Putamen (tissue), 1 donor: ENCODE measurements at places on chromosomes 2 and 18.

GRCh38 chr2:203553784-203554183, 18.7 kb upstream of the RAPH1 start:
- no peak for DNase-seq

DNA sequence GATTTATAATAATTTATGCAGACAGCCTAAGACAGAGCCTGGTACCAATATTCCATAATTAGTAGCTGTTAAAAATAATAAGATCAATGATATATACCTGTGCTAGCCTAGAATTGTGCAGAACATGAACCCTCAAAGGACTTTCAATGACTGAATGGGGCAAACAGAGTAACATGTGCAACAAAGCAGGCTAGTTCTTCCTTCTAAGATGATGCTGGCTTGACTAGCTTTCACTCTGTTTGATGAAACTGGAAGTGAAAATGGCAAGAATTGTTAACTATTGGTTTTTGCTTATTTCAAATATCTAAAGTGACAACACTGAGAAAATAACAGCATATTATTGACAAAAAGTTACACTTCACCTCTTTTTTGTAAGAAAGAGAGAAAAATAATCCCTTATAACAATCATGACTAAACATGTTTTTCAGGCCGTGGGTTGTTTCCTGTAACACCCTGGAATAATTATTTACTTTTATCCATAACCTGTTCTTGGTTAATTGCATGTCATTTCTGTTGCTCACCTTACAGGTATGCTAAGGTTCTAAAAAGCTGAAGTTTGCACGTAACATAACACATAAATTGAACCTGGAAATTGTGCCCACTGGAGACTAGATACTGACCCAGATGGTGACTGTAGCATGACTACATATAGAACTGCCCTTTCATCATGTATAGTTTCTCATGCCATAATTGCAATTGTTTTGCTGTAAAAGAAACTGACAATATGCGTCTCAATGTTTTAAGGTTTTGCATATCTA, 108.7 kb downstream of the C18orf54 start:
- no peak for DNase-seq

GRCh38 chr2:6139142-6139541, 447.0 kb downstream of the SOX11 start:
- no peak for DNase-seq

GRCh38 chr2:227404585-227405271, 17.0 kb upstream of the SCYGR1 start:
- DNase-seq, result no peak

GRCh38 chr18:59918320-59918755, 18.5 kb downstream of the PMAIP1 start:
- DNase-seq, result no peak

GRCh38 chr2:191543708-191544107, 134.2 kb upstream of the NABP1 start:
- no peak for DNase-seq

DNA sequence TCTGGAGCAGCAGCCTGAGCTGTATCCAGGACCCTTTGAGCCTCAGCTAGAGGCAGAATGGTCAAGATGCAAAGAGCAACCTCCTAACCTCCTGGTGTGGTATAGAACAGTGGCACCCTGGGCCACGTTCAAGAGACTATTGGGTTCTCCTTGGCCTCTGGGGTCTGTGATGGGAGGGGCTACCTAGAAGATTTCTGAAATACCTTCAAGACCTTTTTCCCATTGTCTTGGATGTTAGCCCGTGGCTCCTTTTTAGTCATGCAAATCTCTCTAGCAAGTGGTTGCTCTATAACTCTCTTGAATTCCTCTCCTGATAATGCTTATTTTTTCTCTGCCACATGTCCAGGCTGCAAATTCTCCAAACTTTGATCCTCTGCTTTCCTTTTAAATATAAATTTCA, 106.3 kb upstream of the SULT1C3 start:
- no peak for DNase-seq

GRCh38 chr2:162073888-162074631, at the start of gene DPP4:
TSS of gene DPP4 (minus strand) at chr2:162074215. CDS start at chr2:162073981, 234 bp downstream.
- no peak for DNase-seq

GRCh38 chr18:9700261-9700796, 7.8 kb upstream of the RAB31 start:
- no peak for DNase-seq

GRCh38 chr2:19541884-19542283, 183.5 kb upstream of the OSR1 start:
- no peak for DNase-seq

DNA sequence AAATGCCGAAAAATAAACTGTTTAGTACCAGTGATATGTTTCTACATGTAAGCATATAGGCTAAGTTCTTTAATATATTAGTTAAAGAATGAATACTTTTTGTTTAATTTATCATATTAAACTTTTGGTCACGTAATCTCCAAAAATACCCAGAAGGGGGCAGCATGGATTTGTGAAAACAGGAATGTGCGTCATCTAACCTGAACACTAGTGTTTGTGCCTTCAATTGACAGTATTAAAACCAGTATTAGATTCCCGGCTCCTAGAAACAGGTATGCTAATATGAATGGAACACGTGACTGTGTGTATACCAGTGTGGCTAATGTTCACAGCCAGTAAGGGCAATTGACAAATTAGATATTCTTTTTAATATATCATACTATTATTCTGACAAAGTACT, 51.8 kb downstream of the WDR7 start:
- DNase-seq, result peak; percentile 41

- no peak for DNase-seq
These were observed 15.9 kb downstream of the TNFRSF11A start for GRCh38 chr18:62340996-62341395.

GRCh38 chr2:71072492-71072891, 4.0 kb downstream of the NAGK start:
- DNase-seq, result no peak

DNA sequence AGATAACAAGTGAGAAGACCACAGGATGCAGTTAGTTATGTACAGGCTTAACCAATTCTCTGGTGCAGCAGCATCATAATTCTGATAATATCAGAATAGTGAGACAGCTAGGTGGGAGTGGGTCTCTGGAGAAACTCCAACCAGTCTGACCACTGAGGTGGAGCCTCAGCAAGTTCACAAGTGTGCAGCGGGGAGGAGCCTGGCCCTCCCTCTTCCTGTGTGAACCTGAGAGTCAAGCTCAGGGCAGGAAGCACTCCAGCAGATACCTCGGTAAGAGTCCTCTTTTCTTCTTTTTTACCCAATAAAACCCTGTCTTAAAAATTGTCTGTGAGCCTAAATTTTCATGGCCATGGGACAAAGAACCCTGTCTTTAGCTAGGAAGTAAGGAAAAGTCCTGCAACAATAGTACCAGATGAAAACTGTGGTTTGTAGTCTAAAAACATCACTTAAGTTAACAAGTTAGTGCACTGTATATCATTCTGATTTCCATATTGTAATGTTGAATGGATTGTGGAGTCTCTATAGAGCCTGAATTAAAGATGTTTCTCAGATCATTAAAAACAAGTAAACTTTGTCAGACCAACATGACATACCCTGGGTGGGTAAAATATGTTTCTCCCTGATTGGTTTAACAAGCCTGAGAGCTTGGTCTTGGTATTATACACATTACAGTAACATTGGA, 370.8 kb downstream of the TMEM182 start:
- no peak for DNase-seq

- DNase-seq, result no peak
These were observed 9.0 kb downstream of the CDH2 start for GRCh38 chr18:28167835-28168349.

- no peak for DNase-seq
These were observed 7.7 kb upstream of the PXDN start for GRCh38 chr2:1751767-1752725.

DNA sequence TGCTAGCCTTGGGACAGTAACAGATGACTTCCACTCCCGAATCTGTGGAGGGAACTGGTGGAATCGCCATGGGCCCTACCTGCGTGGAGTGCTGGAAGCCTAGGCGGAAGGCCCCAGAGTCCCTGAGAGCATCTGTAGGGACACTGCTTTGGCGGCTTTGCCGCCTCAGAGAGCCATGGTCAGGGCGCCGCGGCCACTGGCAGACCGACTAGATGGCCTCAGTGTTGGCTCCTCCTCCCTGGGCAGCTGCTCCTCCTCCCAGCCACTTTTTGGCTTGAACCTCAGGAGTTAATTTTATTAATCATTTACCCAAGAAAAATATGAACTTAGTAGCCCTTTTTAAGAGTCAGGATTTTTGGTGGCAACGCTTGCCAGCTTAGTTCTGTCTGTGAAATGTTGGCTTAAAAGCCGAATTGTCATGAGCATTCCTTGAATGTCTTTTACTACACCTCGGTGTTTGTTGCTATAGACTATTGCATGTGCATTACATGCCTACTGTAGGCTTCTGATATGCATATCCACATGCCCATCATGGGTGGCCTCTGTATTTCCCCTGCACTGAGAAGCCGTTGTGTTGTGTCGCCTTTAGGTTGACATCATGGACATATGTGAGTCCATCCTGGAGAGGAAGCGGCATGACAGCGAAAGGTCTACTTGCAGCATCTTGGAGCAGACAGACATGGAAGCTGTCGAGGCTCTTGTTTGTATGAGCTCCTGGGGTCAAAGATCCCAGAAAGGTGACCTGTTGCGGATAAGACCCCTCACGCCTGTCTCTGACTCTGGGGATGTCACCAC, 2.4 kb downstream of the KLF11 start:
- no peak for DNase-seq

DNA sequence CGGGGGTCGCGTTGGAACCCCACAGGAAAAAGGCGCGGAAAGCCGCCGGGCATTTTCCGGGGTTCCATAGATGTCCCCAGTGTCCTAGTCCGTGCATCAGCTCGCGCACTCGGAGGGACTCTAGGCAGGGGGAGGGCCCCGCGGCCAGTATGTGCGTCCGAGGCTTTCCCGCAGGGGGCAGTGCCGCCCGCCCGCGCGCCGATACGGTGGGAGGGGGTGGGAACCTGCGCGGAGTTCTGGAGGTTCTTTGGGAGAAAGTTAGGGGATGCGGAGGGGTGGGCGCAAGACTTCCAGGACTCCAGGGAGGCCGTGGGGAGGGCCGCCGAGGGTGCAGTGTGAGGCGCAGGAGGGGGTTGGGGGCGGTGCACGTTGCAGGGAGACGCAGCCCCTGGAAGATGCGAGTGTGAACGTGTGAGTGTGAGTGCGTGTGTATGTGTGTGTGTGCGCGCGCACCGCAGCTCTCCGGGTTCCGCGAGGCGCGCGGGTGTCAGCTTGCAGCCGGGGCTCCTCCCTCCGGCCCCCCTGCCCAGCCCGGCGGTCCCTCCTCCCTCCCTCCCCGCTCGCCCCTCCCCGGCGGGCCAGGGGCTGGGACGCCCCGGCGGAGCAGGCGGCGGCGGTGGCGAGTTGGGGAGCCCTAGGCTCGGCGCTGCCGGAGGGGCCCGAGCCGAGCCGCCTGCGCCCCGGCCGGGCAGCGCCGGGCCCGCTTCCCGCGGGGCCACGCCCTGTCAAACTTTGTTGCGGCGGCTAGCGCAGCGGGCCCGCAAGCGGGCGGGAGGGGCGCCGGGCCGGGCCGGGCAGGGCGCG, at the start of gene TCF7L1:
TSS of gene TCF7L1 (plus strand) at position 559 of the 804 bp plus-strand sequence. CDS start 293 bp downstream, outside the sequence.
- peak; percentile 39 for DNase-seq

DNA sequence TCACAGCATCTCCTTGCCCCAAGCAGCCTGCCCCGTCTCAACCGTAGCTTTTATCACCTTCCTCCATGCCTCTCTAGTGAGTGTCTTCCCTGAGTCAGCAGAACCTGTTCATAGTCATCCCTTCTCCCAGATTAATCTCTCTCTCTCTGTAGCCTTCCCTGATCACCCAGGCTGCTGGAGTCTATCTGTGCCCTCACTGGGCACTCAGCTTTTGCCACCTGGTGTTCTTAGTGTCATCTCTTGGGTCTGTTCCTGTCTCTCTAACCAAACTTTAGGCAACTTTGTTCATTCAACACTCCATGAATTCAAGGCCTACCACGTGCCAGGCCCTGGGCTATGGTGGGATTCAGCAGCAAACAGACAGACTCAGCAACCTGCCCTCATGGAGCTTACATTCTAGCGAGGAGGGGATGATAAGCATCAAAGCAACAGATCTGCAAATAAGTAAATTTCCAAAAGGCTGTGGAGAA, 159.1 kb downstream of the SMAD7 start:
- DNase-seq, result no peak

GRCh38 chr18:519019-519879, 18.7 kb upstream of the COLEC12 start:
- no peak for DNase-seq

GRCh38 chr2:223901854-223902253, 43.3 kb downstream of the WDFY1 start:
- no peak for DNase-seq

GRCh38 chr2:160076914-160077313, 14.5 kb upstream of the PLA2R1 start:
- no peak for DNase-seq

DNA sequence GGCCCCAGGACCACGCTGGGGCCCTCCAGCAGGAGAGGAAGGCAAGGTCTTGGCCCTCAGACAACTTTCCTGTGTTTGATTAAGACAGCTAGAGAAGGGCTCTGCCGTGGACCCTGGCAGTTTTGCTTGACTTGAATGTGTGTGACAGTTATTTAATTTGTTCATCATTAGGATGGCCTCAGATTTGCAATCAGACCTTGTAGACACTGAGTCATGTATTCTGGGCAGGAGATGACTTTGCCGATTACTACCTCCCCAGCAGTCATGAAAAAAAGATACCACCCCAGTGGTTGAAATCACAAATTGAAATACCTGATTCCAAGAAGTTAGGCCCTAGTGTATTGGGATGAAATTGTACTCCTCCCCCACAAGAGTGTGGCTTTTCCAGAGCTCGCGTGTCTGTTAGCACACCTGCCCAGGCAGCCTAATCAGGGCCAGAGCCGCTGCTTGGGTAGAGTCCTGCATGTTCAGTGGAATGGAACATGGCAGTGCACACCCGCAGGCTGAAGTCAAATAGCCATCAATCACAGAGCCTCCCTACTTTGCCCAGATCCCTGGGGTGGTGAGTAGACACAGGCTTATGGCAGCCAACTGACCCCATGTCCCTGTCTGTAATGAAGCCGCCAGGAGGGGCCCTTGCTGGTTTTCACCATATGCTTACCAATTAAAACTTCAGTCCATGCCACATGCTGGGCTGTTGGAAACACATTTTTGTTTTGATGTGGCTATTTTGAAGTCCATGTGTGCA, 122.5 kb downstream of the TPGS2 start:
- no peak for DNase-seq

DNA sequence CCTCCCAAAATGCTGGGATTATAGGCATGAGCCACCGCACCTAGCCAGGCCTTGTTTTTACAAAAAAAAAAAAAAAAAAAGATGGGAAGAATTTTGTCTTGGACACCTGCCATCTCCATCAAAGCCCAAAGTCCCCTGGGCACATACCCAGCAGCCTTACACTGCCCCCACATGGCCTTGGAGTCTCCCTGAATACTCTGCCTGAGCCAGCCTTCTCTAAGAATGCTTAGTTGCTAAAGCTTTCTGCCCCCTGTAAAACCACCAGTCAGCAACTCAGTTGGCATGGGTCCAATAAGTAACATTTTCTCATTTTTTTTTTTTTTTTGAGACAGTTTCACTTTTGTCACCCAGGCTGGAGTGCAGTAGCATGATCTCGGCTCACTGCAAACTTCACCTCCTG, 40.6 kb downstream of the SPC25 start:
- no peak for DNase-seq

GRCh38 chr2:143823876-143824275, 694.7 kb downstream of the ARHGAP15 start:
- DNase-seq, result no peak
